Endothelial cell of umbilical vein (primary cell): ENCODE measurements at places on chromosomes 5 and 9. TPM values are rescaled to one million over a fixed set of nuclear protein-coding genes. Genes with fewer than 3 reads are reported as not detected.

The STK32A gene
- total RNA-seq, result not detected in 2 replicates

The ANKRD34B gene
- not detected in 2 replicates for total RNA-seq

The FGF10 gene
- not detected in 2 replicates for total RNA-seq

The DMRT3 gene
- not detected in 2 replicates for total RNA-seq
